ENCODE measurements at places on chromosomes 12 and 14.

DNA sequence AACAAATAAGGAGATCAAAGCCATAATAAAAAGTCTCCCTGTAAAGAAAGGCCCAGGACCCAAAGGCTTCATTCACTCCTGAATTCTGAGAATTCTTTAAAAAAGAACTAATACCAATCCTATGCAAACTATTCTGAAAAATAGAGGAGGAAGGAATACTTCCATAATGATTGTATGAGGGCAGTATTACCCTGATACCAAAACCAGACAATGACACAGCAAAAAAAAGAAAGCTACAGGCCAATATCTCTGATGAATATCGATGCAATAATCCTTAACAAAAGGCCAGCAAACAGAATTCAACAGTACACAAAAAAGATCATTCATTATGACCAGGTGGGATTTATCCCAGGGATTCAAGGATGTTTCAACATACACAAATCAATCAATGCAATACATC, 457.8 kb upstream of the FBXO33 start:
- no peak for DNase-seq

DNA sequence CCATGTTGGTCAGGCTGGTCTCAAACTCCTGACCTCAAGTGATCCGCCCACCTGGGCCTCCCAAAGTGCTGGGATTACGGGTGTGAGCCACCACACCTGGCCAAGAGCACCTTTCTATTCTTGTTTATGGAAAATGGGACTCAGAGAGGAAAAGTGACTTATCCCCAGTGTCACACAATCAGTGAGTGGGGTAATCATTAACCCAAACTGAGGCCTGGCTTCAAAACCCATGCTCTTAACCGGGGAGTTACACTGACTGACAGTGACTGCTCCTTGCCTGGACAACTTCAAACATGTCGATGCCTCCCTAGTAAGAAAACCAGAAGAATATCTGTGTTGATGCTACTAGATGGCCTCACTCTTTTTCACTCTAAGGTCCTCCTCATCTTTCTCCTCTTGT, 7.3 kb downstream of the CLEC7A start:
- no peak for DNase-seq

GRCh38 chr12:75862692-75863471, 168.7 kb downstream of the PHLDA1 start:
- DNase-seq, result no peak

DNA sequence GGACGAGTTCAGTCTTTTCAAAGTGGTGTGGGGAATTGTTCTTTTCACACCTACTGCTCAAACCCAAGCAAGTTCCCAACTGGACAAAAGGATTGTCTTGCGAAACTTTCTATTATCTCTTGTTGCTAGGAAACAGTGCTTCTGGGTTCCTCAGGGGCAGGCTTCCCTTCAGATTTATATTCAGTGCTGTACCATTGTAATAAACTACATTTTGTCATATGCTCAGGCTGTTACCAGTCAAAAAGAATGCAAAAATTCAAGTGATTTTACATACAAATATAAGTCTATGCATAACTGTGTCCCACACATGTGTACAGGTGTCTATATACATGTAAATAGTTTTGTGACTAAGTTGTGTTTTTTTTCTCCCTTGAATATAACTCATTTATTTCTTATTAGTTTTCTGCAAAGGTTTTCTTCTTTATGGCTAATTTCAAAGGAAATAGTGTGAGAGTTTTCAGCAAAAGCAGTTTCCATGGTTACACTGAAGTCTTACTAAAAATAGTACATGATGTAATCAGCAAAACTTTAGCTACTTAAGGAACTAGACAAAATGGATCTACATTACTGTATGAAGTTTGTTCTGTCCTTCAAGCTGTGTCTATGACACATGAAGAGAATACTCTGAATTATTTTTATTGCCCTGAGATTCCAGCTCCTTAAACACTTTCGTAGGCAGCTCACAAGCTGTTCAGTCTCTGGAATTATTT, 430.2 kb upstream of the TMPO start:
- DNase-seq, result no peak

DNA sequence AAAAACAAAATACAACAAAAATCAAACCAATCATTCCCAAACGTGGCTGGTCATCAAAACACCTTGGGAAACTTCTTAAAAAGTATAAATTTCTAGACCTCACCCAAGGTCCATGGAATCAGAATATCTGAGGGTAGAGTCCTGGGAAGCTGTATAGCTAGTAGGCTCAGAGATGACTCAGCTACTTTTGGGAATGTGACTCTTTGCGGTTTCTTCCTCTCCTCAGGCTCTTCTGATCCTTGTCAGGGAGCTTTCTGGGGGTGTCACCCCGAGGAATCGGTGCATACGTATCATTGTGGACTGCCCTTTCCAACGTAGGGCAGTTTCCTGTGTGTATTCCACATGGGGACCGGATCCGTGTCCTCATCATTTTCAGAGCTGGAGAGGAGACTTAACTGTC, 14.8 kb downstream of the JDP2 start:
- DNase-seq, result no peak

GRCh38 chr12:9615420-9616136, 7.9 kb upstream of the KLRB1 start:
- no peak for DNase-seq

GRCh38 chr14:79862045-79862444, 349.3 kb downstream of the DIO2 start:
- DNase-seq, result no peak

- no peak for DNase-seq
These were observed 146.3 kb upstream of the RMST start for GRCh38 chr12:97316321-97316720.

DNA sequence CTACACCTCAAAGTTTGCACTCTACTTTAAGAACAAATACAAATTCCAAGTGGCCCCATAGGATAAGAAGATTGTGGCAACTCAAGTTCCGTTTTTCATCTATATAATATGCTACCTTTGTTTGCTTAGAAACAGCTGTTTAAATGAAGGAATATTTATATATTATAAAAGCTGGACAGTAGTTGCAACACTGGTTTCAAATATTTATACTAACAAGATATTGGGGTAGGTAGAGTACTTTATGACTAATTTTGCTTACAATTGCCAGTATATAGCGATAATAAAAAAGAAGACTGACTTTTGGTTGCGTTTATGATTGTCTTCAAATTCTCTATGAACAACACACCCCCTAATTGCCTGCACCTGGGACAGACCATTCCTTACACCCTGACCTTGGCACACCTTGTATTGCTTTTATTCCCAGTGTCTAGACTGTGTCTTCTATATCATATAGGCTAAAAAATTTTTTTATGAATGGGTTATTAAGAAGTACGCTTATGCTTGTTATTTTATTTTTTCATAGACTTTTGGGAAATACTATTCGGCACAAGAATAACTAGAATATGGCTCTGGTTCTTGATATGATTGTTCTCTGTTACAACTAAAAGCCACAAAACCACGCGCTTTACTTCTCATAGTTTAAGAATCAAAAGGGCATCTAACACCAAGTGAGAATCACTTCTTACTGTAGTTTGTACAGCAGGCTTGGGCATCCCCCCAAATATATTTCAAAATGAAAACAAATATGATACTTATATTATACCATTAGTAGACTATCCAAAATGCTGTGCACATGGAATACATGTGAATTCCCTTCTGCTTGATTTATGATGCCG, 455.4 kb upstream of the DCN start:
- DNase-seq, result no peak

DNA sequence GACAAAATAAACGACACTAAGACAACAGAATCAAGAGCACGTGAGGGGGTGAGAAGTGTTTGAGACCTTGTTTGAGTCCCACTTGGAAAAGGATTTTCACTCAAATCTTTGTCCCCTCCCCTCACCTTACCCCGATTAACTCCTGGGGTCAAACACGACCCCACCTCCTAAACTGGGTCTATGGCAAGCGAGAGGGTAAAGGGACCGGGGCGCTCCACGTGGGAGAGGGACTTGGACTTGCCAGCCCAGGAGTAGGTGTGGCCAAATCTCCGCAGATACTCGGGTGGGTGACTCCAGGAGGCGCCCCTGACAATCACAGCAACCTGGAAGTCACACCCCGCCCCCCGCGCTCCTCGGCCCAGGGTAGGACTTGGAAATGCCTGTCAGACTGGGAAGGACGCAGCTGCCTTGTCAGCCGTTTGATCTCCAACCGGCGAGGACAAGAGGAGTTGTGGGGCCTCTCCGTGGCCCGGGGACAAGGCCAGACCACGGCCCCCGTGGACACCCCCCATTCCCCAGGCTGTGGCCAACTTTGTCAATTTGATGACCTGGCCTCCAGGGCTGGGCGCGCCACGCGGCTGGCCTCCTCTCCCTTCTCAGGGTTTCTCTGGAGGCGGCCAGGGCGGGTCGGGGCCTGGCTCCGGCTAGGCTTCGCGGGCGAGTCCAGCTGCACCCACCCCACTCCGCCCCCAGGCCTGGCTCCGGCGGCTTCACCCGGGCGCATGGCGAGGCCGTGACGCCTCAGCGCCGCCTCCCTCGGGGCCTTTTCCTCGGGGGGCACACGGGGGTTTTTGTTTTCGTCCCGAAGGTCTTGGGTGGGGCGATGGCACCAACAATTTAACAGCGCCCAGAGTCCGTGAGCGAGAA, 1.1 kb upstream of the BCL11B start:
- no peak for DNase-seq

- DNase-seq, result no peak
These were observed 2.4 kb downstream of the CABP1 start for GRCh38 chr12:120642826-120643225.

GRCh38 chr14:67515386-67516079, 17.6 kb upstream of the PLEKHH1 start:
- DNase-seq, result peak; percentile 51

DNA sequence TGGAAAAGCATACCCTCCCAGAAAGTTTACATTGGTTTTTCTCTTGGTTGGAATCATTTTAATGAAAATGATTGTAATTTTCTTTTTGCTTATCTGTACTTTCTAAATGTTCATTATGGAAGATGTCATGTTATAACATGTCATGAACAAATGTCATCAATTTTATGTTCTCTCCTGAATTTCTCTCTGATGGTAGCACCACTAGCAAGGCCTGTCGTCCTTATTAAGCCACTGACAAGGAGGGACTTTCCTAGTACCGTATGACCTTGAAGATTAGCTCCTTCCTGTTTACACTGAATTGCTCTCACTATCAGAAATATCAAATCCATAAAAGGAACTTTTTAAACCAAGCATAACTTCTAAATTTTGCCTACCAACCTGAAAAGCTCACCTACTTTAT, 99.0 kb downstream of the ESR2 start:
- no peak for DNase-seq

DNA sequence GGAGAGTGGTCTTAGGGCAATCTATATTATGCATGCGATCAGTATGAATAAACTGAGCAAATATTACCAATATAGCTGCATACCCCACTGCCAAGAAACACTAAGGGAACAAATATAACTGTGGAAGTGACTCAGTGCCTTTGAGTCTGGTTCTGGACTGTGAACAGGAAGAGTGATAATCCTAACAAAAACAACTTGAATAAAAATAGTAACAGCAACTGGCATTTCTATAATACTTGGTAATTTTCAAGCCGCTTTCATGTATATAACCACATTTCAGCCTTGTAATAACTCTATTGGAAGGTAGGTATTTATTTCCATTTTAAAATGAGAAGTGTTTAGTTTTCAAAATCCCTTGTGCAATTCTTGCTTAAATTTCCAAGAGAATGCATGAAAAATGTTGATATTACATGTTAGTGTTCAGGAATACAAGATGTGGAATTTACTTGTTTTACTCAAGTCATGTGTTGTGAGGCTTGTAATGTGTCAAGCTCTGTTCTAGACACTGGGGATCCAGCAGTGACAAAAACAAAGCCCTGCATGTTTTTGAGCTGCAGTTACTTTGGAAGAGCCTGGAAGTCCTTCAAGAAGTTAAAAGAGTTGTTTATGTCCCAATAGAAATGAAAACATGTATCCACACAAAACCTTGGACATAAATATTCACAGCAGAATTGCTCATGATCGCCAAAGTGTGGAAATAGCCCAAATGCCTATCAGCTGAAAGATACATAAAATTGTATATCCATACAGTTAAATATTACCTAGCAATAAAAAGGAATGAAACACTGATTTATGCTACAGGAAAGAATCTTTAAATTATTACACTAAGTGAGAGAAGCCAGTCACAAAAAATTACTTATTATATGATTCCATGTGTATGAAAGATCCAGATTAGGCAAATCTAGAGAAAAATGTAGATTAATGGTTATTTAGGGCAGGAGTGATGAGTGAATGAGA, 338.1 kb upstream of the TMEM132C start:
- no peak for DNase-seq

DNA sequence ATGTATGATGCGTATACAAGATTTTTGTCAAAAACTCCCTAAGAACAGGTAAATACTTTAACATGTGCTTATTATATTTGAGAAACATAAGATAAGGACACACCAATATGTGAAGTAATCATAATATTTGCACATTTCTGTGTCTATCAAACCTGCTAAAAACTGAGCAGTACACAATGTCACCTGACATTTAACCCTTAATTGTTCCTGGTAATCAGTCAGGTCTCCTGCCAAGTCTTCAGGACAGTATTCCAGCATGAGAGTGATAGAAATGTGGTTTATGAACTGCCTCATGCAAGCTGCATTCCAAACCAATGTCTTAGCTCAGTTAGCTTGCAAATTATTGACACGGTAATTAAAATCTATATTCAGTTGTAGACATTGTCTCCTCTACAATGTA, 4.2 kb downstream of the SOX5 start:
- DNase-seq, result no peak

All from lower lobe of right lung (tissue), 2 donors.